C1 segment of cervical spinal cord (tissue), 14 donors: ENCODE measurements at places on chromosomes 3 and 15.

DNA sequence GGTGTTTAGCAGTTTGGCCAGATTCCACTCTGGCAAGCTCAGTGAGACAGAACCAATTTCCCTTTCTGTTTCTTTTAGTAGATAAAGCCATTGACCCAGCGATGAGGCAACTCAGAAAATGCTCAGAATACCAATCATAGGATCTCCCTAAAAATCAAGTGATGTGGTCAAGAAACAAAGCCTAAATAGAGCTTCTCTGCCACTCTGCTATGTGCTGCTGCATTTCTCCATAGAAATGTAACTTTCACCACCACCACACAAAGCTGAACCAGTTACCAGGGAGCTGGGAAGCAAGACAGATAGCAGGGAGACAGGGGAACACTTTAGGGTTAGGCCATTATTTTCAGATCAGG is 109.8 kb downstream of the RPL22L1 start:
- no peak for DNase-seq

DNA sequence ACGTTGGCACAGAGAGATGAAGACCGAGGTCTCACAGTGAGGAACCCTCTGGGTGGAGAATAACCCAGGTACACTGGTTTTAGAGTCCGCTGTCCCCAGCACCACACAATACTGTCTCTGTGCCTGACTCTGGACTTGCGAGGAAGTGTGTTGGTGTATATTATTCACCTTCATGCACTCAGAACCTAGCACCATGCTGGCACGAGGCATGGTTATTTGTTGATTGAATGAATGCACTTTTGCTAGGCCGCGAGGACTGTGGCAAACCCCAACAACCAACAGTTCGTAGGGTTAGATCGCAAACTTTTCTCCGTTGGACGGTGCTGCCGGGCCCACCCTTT is 484 bp upstream of the C3orf52 start:
- no peak for DNase-seq

DNA sequence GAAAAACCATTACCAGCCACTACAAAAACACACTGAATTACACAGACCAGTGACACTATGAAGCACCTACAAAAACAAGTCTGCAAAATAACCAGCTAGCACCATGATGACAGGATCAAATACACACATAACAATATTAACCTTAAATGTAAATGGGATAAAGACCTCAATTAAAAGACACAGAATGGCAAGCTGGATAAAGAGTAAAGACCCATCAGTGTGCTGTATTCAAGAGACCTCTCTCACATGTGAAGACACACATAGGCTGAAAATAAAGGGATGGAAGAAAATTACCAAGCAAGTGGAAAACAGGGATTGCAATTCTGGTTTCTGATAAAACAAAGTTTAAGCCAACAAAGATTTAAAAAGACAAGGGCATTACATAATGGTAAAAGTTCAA is 482.7 kb upstream of the MCTP2 start:
- DNase-seq = no peak

DNA sequence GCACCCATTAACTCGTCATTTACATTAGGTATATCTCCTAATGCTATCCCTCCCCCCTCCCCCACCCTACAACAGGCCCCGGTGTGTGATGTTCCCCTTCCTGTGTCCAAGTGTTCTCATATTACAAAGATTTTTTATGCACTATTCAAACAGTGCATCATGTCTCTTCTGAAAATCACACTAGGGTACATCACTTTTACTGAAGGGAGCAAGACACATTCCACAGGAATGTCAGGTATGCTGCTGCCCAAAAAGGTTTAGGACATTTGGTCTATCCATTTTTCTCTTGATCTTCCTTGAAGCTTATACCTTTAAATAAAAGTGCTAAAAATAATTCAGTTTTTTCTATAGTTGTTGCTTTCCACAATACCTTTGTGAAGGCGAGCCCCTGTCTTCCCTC is 9.2 kb upstream of the EPHA3 start:
- DNase-seq = no peak

DNA sequence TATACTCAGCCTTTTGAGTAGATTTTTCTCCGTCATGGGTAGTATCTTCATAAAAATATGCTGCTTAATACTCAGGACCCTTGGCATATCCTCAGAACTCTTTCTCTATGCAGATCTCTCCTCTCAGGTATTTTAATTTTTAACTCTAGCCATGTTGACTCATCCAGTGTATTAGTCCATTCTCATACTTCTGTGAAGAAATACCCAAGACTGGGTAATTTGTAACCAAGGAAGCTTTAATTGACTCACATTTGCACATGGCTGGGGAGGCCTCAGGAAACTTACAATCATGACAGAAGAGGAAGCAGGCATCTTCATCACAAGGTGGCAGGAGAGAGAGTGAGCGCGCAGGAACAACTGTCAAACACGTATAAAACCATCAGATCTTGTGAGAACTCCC is 129.3 kb upstream of the CD96 start:
- no peak for DNase-seq

DNA sequence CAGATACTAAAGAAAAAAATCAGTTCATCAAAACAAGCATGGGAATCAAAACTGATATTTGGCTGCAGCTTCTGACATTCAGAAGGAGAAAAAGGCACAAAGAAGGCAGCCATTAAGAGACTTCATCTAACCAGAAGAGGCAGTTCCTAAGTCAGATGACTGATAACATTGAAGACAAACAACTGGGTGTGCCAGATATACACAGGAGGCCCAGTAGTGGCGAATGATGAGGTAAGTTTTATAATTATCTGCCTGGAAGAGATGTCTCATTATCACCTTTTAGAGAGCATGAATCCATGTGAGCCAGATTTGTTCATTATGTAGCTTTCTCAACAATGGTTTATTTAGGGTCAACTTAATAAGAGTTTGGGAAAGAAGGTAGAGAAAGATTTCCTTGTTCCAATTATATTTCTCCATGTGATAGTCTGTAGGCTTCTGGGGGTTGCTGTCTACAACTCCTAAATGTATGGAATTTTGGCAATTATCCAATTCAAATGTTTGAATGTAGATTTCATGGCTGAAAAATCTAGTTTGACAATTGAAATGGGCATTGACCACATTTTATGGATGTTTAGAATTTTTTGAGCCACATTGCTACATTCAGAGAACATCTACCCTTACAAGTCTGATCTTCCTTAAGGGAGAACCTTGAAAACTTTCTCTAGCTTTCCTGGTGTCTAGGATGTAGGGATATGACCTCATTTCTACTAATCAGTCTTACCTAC is 50.4 kb upstream of the RASGRF1 start:
- no peak for DNase-seq

GRCh38 chr15:90036806-90037510 is 35.8 kb downstream of the ZNF710 start:
- DNase-seq = no peak

GRCh38 chr3:11391174-11391879 is 119.1 kb downstream of the ATG7 start:
- no peak for DNase-seq

GRCh38 chr15:70154718-70155347 is 57.1 kb upstream of the TLE3 start:
- no peak for DNase-seq

DNA sequence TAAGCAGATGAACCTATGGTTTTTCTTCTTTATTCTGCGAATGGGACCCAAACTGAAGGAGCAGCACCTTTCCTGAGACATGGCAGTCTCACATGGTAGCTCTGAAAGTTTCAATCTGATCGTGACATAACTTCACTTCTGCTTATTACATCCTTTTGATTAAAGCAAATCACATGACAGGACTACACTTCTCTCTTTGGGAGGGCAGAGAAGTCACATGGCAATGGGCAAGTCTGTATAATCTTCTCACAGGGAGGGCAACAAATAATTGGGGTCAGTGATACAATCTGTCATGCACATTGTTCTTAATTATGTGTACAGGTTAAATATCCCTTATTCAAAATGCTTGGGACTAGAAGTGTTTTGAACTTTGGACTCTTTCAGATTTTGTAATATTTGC is 21.6 kb downstream of the NCBP2 start:
- no peak for DNase-seq

- DNase-seq = no peak
These were observed 1.3 kb downstream of the SMCO1 start for GRCh38 chr3:196513697-196514349.

- no peak for DNase-seq
These were observed 92.2 kb downstream of the KLHL25 start for GRCh38 chr15:85702321-85703101.

DNA sequence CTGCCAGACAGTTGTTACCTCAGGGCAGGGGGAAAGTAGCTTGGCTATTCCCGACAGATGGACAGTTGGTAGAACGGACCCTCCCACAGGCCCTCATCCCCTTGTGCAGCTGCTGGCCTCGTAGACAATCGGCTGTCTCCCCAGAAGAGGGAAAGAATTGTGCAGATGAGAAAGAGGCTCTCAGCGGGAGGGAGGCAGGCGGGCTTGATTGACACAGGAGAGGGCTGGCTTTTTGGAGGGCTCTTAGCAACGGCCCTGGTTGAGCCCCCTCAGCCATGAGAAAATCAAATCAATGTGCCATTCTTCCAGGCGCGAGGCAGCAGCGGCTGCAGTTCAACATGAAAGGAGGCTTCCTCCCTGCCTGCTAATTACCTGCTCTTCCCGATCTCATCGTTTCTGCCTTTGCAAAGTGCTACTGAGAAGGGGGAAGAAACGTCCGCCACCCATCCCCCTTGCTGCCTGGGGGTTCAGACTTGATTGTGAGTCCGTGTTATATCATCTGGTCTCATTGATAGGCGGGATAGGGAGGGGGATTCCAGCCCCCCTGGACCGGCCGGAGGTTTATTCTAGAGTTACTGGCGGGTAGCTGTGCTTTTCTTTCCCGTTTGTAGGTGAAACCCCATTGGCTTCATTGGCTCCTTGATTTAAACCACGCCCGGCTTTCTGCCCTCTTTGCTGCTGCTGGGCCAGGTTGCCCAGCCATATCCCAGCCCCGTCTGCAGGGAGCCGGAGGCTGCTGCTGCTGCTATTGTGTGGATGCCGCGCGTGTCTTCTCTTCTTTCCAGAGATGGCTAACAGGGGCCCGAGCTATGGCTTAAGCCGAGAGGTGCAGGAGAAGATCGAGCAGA is at the start of gene TAGLN3:
TAGLN3 (plus strand) TSS at position 287 of the 848 bp plus-strand sequence; CDS start at position 788, 501 bp downstream.
- peak; percentile 60 for DNase-seq

- no peak for DNase-seq
These were observed 72.8 kb upstream of the ITGA11 start for GRCh38 chr15:68504681-68505170.

DNA sequence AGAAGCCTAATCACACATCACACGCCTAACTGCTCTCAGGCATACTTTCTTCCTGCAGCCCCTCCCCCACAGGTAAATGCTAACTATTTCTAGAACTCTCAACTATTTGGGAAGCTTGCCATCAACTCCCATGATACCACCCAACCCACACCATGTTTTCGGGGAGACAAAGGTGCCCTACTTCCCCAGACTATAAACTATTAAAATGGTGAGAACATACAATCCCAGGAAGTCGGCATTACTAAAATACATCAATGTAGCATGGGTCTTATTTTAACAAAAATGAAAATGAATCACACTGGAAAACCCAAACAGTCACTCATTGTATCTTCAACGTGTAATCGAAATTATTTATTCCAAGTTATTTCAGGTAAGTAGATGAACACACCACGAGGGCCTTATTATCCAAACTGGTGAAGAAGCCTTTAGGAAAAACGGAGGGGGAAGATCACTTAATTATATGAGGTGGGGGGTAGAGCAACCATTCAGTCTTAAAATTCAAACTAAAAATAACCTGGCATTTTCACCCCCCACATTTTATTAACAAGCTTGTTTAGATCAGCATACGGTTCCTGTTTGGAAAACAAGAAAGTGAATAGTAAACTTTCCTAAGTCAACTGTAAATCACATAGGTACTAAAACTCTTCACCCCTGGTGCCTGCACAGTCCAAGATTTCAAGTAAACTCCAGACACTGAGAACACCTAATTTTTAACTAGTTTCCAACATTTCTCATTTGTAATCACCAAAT is 1.9 kb downstream of the TBL1XR1 start:
- DNase-seq = no peak

DNA sequence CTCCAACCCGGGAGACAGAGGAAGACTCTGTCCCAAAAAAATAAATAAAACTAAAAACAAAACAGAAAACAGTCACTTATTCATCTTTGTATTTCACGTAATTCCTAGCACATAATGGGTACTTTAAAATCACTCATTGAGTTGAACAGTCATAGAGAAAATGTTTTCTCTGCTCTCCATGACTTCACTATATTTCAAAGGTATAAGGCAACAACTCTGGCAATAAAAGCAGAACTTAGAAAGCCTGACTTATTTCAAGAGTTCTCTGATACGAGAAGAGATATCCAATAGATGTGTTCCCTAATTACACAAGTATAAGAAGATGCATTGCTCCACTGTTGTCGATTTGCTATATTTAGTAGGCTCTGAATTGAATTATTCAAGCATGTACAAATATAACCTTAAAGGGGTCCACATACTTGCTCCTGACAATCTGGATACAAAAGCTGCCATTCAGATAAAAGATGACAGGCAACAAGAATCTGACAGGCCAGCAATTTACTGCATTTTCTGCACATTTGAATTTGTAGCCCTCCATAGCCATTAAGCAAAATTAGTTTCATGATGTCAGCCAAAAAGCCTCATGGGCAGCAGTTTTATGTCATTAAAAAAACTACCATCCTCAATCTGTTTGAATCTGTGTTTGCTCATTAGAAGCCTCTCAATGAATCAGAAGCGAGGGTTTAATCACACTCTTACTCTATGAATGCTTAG is 47.9 kb downstream of the PEAK1 start:
- no peak for DNase-seq

DNA sequence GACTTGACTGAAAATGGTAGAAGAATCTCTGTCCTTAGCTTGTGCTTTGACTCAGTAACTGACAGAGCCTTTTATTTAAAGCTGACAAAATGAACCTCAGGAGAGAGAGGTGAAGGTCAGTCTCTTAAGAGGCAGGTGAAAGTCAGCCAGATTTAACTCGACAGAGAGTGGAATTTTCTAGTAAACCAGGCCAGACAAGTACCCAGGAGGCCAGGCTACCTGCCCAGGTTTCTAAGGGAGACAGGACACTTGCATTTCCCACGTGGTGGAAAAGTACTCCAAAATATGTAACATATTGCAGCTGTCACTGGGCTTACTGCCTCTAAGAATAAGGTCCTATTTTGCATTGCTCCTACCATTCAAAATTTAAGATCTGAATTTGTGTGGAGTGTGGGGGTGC is 167.9 kb downstream of the FMN1 start:
- no peak for DNase-seq

DNA sequence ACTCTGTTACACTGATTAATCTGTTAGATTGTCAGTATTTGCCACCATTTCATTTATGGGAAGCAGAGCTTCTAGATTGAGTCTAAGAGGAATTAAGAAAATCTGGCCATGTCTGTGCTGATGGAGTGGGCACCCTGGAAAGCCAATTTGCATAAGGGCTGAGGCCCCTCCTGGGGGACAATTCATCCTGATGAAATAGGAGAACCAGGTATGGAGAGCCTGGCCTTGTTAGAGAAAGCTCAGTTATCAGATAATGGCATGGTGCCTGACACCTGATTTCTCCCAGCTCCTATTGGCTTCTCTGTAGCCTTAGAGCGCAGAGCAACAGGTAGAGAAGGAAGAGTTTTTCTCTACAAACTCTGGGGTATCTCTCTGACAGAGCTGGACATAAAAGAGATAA is 114.2 kb downstream of the EBLN2 start:
- no peak for DNase-seq
